ENCODE measurements at places on chromosomes 3 and 15.

- no peak for DNase-seq
Observed at GRCh38 chr3:11118181-11118682, 36.1 kb upstream of the HRH1 start.

DNA sequence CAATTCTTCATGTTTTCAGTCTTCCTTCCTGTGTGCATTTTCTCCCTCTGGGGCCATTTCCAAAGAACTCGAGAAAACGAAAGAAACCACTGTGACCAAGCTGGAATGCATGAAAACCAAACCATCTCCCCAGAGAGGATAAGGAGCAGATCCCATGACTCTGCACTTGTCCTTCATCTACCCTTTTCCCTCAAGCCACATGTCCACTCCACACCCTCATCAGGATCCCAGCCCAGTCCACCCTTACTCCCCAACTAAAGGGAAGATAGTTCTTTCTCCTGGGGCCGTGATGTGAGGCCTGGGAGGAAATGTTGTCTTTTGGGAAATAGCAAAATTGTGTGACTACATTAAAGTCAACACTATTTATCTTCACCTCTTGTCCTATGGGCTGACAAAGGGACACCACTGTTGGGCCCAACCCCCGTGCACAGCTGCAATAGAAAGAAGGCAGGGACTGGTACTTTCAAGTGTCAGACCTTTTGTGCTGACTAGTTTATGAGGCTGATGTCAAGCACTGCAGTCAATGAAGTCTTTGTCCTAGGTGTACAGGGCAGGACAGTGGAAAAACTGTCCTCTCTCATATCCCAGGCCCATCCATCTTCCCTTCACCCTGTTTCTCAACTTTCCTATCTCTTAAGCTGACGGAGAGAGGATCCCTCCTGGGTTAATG lies 487.1 kb upstream of the NR2F2 start:
- DNase-seq = no peak

DNA sequence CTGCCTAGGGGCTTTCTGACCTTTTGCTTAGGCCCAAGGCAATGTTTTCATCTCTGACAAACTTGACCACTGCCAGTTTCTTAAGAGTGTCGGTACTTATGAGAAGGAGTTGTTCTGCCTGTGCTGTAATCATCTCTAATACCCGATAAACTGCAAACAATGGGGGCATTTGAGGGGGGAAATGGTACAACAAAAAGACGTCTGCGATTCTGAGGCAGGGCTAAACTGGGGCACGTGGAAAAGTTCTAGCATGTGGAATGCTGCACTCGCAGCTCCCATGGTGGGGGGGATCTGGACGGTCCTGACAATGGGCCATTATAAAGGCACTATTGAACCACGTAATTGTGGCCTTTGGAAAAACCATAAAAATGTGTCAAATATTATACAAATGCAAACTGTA lies 73.1 kb upstream of the SAMMSON start:
- DNase-seq = no peak

DNA sequence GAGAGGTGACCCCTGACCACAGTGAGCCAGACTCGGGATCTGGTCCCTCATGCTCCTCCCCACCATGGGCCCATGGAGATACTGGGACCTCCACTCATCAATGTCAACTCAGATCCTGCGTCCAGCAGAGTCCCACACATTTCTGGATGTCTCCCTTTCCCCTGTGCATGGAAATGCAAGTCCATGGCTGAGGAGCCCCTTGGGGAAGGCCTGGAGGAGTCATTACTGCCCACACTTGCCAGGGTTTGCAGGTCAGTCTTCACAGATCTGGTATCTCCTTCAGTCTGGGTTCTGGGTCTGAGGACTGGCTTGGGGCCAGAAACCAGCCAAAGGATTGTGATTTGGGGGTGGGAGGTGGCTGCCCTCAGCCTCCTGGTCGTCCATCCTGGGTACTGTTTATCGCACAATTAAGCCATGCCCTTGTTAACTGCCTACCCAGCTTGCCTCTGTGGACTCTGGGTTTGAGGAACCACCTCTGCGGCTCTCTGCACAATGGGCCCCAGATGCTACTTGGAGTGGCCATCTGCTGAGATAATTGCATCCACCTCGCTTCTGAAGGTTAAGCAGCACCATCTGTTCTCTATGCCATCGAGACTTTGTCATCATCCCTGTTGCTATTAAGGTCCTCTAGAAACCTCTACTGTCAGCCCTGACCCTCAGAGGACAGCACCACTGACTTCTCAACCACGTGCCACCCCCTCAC lies 49.9 kb upstream of the KLF13 start:
- DNase-seq = no peak

GRCh38 chr3:57659004-57659673 lies 33.7 kb downstream of the DENND6A start:
- no peak for DNase-seq
